WTC11 (cell line): ENCODE measurements at places on chromosomes 1 and 21. TPM values are rescaled to one million over a fixed set of nuclear protein-coding genes. Genes with fewer than 3 reads are reported as not detected.

DNA sequence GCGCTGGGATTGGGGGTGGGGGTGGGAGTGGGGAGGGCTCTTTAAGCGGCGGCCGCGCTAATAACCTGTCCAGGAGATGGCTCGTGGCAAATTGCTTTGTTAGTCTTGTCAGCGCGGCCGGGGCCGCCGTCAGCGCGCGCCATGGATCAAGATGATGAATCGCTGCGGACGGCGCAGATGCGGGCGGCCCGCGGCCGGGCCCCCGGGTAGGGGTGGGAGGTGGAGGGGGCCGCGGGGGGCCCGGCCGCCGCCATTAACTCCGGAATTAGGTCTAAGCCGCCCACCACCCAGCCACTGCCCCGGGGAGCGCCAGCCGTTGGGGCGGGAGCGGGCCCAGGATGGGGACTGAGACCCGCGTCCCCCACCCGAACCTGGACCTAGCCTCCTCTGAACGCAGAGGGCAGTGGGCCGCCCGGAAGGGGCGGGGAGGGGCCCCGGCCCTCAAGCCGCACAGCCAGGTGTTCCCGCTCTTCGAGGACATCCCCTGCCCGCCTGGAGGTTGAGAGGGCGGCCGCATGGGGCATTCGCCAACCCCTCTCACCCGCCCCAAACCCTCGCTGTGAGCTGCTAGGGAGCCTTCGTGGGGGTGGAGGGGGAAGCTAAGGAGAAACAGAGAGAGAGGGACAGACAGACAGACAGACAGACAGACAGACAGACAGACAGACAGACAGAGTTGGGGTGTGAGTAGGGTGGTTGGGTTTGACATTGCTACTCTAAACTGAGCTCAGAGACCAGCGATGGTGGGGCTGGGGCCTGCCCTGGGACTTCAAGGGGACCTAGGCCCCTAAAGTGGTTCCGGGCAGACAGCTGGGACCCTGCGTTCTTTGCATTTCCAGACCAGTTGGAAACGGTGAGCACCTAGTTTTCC lies 3.8 kb upstream of the DMBX1 start:
- no peak overlapping the region for H3K27ac ChIP-seq
- no peaks in the 10 kb centered on the region for H3K36me3 ChIP-seq
- peaks cover 33% of the 10 kb centered on the region for H3K4me1 ChIP-seq
- peak overlapping the region; percentile 49 for H3K4me3 ChIP-seq

DNA sequence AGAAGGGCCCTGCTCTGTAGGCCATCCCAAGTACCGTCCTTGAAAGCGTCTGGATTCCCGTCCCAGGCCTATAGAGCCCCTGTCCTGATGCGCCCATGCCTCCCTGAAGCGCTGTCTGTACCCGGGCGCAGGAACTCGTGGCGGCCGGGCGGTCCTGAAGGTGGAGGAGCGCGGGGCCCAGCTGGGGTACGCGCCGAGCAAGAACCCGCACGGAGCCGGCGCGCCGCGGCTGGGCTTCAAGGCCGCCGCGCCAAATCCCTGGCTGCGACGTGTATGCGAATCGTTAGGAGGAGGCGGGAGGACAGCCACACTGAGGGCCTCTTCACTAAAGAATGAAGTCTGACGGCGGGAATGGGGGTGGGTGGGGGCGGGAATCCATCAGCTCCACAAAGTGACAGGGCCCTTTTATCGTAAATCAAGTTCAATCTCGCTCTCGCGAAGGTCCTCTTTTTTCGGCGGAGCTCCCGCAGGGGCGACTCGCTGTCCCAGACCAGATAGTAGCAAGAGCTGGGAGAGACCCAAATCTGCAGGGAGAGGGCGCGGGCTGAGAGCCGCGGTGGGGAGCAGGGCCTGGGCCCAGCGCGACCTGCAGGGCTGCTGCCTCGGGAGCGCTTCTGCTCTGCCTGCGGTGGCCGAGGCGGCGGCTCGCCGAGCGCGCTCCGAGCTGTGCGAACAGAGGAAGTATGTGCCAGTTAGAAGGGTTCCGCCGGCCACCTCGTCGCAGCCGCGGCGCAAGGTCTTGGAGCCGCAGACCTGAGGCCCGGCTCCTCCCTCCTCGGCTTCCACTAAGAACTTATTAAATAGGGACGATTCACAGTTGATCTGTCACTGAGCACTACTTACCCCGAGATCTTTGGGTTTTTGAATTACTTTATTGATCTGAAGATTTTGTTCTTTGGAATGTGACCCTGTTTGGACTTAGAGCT lies 10.4 kb downstream of the BARHL2 start:
- peaks cover 61% of the 10 kb centered on the region for H3K4me1 ChIP-seq
- no peaks in the 10 kb centered on the region for H3K36me3 ChIP-seq

DNA sequence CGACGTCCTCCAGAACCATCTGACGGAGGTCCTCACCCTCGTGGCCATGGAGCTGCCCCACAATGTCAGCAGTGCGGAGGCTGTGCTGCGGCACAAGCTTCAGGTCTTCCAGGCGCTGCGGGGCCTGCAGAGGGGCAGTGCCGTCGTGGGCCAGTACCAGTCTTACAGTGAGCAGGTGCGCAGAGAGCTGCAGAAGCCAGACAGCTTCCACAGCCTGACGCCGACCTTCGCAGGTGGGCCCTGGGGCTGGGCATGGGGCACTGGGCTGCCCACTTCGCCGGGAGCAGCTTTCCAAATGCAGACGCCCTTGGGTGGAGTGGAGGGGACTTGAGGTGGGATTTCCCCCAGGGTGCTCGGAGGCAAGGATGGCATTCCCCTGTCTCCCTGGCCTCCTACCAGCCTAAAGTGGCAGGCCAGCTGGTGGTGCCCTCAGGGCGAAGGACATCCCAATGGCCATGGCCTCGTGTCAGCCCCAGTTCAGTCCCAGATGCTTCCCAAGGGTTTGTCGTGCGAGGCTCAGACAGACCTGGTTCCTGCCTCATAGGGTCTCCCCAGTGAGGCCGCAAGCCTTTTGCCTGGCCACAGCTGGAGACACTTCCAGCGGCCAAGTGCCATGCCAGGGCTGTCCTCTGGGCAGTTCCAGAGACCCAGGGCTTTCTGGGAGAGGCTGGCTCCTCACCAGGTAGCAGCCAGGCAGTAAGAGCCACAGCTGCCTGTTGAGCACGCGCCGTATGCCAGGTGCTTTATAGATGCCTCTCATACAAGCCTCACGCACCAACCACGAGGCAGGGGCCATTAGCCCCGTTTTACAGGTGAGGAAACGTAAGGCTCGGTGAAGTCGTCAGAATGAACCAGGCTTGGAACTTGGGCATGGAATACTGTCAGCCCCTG lies 27.8 kb downstream of the H6PD start:
- peaks cover 25% of the 10 kb centered on the region for H3K36me3 ChIP-seq
- no peak overlapping the region for H3K27ac ChIP-seq
- no peaks in the 10 kb centered on the region for H3K4me1 ChIP-seq
- no peak overlapping the region for H3K4me3 ChIP-seq
- DNase-seq, result no peak

The NHLH1 gene
- 0.69 to 0.70 TPM (median 0.69 TPM) in 3 replicates for total RNA-seq

DNA sequence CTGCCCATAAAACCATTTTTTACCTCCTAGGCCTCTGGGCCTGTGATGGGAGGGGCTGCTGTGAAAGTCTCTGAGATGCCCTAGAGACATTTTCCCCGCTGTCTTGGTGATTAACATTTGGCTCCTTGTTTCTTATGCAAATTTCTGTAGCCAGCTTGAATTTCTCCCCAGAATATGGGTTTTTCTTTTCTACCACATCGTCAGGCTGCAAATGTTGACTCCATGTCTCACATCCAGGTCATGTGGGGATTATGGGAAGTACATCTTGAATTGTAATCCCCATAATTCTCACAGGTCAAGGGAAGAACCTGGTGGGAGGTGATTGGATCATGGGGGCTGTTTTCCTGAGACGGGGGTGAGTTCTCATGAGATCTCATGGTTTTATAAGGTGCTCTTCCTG lies 603.2 kb downstream of the SMYD3 start:
- peaks cover 7% of the 10 kb centered on the region for H3K4me1 ChIP-seq
- H3K27me3 ChIP-seq, result no peaks in the 10 kb centered on the region
- H3K27ac ChIP-seq, result 0 out of 2 replicates have a peak overlapping the region, but pooled peaks have one; percentile 30
- no peak overlapping the region for H3K4me3 ChIP-seq
- DNase-seq, result no peak

The TTC22 gene
- total RNA-seq, result 0.63 to 0.99 TPM (median 0.69 TPM) in 3 replicates

- H3K27me3 ChIP-seq, result no peaks in the 10 kb centered on the region
- no peak overlapping the region for H3K27ac ChIP-seq
- H3K36me3 ChIP-seq, result no peaks in the 10 kb centered on the region
- no peaks in the 10 kb centered on the region for H3K4me1 ChIP-seq
- no peak overlapping the region for H3K4me3 ChIP-seq
Observed at GRCh38 chr1:188476606-188477005, 1647.9 kb downstream of the PLA2G4A start.

DNA sequence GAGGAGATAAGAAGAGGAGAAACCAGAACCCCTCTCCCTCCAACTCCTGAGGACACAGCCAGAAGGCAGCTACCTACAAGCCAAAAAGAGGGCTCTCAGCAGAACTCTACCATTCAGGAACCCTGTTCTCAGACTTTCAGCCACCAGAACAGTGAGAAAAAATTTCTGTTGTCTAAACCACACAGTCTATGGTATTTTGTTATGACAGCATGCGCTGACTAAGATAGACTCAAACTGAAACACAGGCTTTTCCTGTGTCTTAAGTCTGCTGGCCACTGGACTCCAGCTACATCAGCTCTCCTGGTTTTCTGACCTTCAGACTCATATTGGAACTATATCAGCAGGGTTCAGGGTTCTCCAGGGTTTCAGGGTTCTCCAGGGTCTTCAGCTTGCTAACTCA lies 126.5 kb upstream of the TNFSF4 start:
- H3K4me1 ChIP-seq, result peaks cover 9% of the 10 kb centered on the region
- H3K4me3 ChIP-seq, result no peak overlapping the region
- H3K27ac ChIP-seq, result no peak overlapping the region
- H3K27me3 ChIP-seq, result no peaks in the 10 kb centered on the region

The SHISA4 gene
- total RNA-seq, result 6.3 to 9.9 TPM (median 8.1 TPM) in 3 replicates
